ENCODE measurements at places on chromosomes 3 and 15.

DNA sequence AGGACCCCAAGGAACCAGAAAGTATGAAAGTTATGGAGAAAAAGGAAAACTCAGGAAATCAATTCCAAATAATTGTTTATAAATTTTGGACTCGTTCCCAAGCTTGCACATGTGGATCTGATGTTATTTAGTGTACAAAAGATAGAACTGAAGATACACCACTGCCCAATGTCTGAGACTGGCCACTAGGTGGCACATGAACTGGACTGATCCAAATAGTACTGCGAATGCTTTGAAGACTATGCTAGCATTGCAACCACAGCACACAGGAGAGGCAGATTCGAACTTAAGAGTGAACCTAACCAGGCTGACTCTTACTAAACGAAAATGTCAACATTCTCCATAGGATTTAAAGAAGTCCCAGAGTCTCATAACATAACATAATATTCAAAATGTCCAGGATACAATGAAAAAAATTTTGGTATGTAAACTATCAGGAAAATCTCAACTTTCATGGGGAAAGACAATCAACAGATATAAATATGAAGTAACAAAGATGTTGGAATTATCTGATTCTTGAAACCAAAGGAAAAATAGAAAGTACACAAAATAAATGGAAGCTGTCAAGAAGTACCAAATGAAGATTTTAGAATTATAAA is 596.7 kb downstream of the FGF12 start:
- DNase-seq, result no peak

- no peak for DNase-seq
Measured at GRCh38 chr15:66214246-66214645, 39.3 kb downstream of the MEGF11 start.

- peak; percentile 21 for DNase-seq
Measured at GRCh38 chr15:47717036-47717612, at the start of gene SEMA6D. TSS of gene SEMA6D (plus strand) at chr15:47717505. CDS start at chr15:47759799, 42,294 bp downstream.

DNA sequence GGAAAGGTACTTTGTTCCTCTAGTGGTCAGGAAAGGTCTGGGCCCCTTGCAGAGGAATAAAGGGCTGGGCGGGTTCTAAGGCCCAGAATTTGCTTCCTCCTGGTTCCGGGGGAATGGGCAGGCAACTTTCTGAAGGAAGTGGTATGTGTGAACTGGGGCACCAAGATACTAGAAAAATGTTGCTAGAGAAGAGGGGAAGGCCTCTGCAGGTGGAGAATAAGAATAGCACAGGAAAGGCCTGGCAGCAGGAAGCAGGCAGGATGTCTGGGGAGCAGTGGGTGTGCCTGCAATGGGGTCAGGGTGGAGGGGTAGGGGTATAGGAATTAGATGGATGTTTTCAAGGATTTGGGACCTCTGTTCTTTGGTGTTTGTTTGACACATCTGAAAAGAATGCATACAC is 2.0 kb downstream of the SLC22A13 start:
- DNase-seq, result no peak

DNA sequence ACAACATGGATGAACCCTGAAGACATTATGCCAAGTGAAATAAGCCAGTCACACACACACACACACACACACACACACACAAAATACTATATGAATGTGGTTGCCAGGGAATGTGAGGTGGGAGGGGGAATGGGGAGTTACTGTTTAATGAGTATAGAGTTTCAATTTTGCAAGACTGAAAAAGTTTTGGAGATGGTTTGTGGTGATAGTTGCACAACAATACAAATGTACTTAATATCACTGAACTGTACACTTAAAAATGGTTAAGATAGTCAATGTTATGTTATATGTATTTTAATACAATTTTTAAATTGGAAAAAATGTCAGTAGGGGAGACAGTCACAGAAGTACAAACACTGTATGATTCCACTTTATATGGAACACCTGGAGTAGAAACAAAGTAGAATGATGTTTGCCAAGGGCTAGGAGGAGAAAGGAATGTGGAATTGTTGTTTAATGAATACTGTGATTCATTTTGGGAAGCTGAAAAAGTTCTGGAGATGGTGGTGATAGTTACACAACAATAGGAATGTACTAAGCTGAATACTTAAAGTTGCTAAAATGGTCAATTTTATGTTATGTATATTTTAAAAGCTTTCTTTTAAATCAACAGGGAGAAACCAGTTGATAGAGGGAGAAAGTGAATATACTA is 76.6 kb downstream of the RPL39L start:
- peak; percentile 84 for DNase-seq

Data from AG04449 (cell line).